GM12865 (cell line): ENCODE measurements at places on chromosomes 5 and 9.

- no peak for DNase-seq
Measured at GRCh38 chr5:115431116-115431515, 113.5 kb downstream of the FEM1C start.

GRCh38 chr5:173940269-173940668 lies 48.7 kb upstream of the C5orf47 start:
- no peak for DNase-seq

- no peak for DNase-seq
Measured at GRCh38 chr9:33377089-33377715, 25.2 kb downstream of the AQP7 start.

- DNase-seq: no peak
Measured at GRCh38 chr9:126165755-126166154, 160.9 kb upstream of the MVB12B start.

- no peak for DNase-seq
Measured at GRCh38 chr9:127386249-127386648, 10.7 kb upstream of the SLC2A8 start.

GRCh38 chr5:79413112-79413511 lies 100.8 kb downstream of the HOMER1 start:
- no peak for DNase-seq

- no peak for DNase-seq
Measured at GRCh38 chr5:175746851-175747250, 89.0 kb downstream of the HRH2 start.

GRCh38 chr9:129506892-129507291 lies 114.0 kb downstream of the C9orf50 start:
- no peak for DNase-seq

- no peak for DNase-seq
Measured at GRCh38 chr9:129486756-129487657, 133.9 kb downstream of the C9orf50 start.

- no peak for DNase-seq
Measured at GRCh38 chr5:143376911-143377813, 26.3 kb downstream of the NR3C1 start.

DNA sequence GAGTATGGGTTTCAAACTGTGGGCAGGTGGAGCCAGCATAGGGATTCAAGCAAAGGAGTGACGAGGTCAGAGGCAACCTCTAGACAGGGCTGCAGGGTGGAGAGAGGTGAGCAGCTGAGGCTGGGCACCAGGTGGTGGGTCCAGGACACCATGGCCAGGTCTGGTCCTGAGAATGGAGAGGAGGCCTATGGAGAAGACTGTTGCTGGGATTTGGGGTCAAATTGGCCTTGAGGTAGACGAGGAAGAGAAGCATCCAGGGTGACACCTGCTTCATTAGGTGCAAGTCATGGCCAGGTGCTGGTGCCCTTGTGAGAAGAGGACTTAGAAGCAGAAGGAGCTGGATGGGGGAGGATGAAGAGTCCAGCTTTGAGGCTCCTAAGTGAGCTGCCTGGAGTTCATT lies 99.6 kb downstream of the NSG2 start:
- no peak for DNase-seq

GRCh38 chr5:27318701-27319100 lies 280.3 kb upstream of the CDH9 start:
- no peak for DNase-seq

DNA sequence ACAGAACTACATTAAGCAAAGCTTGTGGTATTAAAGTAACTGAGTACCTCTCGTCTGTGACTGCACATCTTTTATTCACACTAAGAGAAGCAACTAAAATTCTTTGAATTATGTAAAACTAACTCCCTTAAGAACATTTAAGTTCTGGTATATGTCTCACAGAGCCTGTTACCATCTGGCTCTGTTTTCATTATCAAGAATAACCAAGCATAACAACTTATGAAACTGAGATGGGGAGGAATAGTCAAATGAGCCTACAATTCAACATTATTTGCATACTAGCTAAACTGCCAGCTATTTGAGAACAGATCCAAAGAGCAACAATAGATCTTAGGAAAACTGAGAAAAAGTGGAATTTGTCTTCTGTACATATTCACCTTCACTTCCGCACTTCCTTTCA lies 25.3 kb upstream of the ISOC1 start:
- DNase-seq: no peak

GRCh38 chr9:134384811-134385479 lies 58.7 kb downstream of the RXRA start:
- no peak for DNase-seq

DNA sequence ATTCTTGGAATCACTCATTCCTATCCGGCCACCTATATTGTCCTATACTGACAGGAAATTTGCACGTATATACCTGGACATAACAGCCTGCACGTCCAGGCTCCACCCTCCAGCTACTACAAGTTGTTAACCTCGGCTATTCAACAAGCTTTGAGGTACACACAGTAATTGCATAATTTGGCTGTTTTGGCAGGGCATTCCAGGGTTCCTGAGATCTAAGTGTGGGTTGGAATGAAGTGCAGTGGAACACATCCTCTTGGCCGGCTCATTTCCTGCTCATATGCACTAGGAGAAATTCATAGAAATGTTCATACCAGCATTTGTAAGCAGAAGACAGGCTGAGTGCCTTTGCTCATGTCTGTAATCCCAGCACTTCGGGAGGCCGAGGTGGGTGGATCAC lies 222.3 kb downstream of the FBXL7 start:
- DNase-seq: no peak

DNA sequence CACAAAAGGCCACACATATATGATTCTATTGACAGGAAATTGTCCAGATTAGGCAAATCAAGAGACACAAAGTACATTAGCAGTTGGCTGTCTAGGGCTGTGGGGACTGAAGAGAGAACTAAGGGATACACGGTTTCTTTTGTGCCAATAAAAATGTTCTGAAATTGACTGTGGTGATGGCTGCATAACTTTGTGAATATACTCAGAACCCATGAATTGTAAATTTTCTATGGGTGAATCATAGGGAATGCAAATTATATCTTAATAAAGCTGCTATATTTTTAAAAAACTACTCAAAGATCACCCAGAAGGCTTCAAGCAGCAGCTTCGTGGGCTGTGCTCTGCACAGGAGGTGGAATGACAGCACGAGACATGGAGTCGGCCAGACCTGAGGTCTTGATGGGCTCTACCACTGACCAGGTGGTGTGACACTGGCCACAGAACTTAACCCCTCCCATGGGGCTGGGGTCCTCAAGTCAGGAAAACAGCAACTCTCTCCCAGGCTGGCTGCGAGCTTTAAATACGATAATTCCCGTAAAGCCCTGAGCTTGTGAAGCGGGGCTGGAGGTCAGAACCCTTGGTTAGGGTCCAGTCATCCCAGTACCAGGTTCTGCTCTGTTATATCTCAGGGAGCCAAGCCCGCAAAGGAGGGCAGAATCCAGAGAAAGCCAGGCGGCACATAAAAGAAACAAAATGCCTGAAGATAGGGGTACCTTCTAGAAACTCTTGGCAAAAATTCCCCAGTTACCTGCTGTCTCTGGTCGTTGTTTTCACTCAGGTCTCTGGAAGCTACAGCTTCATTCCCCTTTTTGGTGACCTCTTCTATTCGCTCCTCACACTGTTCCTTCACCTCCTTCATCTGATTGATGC lies 59.1 kb downstream of the GOLM1 start:
- DNase-seq: no peak

DNA sequence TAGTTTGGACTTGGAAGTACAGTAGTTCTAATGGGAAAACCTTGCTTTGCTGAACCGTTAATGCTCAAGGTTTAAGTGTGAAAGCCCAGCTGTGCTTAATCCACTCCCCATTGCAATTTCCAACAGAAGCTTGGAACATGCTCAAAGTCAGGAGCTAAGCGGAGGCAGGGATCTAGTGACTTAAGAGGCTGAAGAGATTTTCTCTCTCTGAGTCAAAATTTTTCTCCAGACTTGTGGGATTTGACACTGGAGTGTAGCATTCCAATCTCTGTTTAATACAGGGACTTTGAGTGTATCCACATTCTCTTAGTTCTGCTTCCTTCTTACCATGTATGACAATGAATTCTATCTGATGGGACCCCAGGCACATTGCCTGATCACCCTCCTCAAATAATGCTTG lies 471.8 kb downstream of the KIF4B start:
- no peak for DNase-seq

DNA sequence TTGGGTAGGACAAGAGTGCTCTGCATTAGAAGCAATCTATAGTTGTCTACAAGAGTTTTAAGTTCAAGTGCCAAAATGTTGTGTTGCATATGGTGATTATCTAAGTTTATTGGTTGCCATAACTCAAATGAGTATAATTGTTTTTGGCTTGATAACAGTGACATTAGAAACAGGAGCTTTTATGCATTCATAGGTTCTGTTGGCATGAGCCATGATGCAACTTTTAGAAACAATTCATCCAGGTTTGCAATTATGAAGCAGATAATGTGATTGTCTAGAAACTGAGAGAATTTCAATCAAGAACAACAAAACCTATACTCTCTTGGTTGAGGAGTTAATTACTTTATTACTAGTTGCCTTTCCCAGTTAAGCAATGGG lies 137.0 kb downstream of the PBX3 start:
- DNase-seq: no peak

DNA sequence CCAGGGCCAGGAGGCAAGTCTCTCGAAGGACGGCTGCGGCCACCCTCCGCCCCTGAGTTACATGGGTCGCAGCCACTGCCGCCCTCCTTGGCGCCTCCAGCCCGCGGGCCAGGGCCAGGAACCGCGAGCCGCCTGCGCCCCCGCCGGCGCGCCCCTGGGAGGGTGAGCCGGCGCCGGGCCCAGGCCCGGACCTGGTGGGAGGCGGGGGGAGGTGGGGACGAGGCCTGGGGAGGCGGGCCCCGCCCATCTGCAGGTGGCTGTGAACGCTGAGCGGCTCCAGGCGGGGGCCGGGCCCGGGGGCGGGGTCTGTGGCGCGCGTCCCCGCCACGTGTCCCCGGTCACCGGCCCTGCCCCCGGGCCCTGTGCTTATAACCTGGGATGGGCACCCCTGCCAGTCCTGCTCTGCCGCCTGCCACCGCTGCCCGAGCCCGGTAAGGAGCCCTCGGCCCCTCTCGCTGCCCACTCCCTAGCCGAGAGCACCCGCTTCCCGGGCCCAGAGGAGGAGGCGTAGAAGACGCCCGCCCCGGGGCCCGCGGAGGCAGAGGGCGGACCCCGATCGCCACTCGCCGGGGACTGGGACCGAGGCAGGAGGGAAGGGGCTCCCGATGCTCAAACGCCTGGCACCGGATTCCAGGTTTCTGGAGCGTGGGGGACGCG lies at the start of gene ASS1:
ASS1 (plus strand) TSS at position 397 of the 657 bp plus-strand sequence. CDS start 7,268 bp downstream, outside the sequence.
- DNase-seq: no peak

DNA sequence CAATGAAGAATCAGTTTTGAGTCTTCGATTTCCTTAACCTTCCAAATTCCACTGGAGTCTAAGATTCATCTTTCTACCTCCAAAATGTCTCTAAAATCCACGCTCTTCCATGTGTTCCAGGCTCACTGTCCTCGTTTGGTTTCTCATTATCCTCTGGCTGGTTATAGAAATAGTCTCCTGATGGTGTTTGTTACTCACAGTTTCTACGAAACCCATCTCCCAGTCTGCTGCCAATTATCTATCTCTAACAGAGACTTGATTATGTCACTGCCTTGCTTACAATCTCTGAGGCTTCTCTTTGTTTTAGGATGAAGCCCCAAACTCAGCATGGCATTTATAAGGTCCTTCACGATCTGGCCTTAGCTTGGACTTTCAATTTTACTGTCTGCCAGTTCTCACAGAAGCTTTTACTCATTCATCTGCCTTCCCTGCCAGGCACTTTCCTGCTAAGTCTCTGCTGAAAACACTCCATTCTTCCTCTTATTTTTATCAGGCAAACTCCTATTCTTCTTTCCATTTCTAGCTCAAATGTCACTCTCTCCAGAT lies 339.6 kb upstream of the SGCD start:
- no peak for DNase-seq

- no peak for DNase-seq
Measured at GRCh38 chr9:75938946-75939345, 48.5 kb downstream of the PCSK5 start.

DNA sequence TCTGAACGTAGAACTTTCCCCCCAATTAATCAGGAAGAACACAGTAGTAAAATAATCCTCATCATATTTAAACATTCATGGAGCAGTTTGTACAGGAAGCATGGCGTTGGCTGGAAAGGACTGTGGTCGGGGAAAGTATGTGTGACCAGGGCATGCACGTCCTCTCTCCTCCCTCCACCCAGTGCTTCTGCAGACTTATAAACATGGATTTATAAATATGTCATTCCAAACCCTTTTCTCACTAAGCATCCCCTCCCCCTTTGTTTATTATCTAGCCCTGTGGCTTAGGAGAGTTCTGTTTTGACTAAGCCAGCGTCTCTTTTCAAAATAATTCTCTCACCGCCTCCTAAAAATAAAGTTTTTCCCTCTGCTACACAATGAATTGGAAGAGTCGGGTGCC lies 70.4 kb upstream of the DAP start:
- DNase-seq: no peak

GRCh38 chr5:90940227-90940995 lies 381.8 kb downstream of the ADGRV1 start:
- DNase-seq: peak; percentile 79

- no peak for DNase-seq
Measured at GRCh38 chr5:168334280-168334679, 42.8 kb downstream of the WWC1 start.

GRCh38 chr9:99750526-99750925 lies 71.2 kb upstream of the NR4A3 start:
- no peak for DNase-seq

- DNase-seq: no peak
Measured at GRCh38 chr9:98994172-98995058, 50.7 kb downstream of the COL15A1 start.

GRCh38 chr9:1837453-1838084 lies 177.6 kb upstream of the SMARCA2 start:
- DNase-seq: peak; percentile 87

GRCh38 chr5:72697622-72698021 lies 118.8 kb upstream of the TNPO1 start:
- DNase-seq: no peak

DNA sequence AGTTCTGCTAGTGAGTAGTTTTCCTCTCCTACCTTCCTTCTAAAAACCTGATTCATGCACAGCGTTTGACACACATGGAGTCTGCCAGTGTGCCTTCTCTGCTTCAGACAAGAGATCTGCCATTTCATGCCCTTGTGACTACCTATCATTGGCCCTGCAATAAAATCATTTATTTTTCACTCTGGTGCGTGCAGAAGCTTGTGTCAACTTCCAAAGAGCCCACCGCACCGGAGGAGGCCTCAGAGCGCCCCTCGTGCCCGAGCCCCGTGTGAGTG lies 13.7 kb downstream of the HNRNPH1 start:
- DNase-seq: no peak

DNA sequence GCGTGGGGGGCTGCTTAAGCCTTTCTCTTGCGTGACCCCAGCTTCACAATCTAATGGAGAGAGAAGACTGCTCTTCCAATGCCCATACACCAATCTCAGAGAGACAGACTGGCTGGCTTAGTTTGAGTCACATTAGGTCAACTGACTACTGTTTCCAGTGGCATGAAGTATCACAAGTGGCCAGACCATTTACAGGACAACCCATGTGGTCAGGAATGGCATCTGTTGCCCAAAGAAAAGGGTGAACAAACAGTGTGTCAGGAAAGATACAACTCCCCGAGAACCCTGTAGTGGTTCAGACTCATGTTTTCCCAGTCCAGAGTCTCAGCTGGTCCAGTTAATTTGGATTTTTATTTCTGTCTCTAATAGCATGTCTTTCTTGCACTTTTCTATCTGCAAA lies 177.4 kb upstream of the IL12B start:
- no peak for DNase-seq

- no peak for DNase-seq
Measured at GRCh38 chr5:33312571-33313549, 127.9 kb upstream of the TARS1 start.

- peak; percentile 58 for DNase-seq
Measured at GRCh38 chr5:54905942-54906537, 79.4 kb downstream of the ESM1 start.

GRCh38 chr5:55175781-55176175 lies 2.8 kb upstream of the CDC20B start:
- DNase-seq: no peak
